Stimulated activated CD8-positive, alpha-beta memory T cell treated with anti-CD3 and anti-CD28 coated beads, Interleukin-2, amount 100 ng/mL, for 1 hour (primary cell): ENCODE measurements at places on chromosomes 4 and X.

DNA sequence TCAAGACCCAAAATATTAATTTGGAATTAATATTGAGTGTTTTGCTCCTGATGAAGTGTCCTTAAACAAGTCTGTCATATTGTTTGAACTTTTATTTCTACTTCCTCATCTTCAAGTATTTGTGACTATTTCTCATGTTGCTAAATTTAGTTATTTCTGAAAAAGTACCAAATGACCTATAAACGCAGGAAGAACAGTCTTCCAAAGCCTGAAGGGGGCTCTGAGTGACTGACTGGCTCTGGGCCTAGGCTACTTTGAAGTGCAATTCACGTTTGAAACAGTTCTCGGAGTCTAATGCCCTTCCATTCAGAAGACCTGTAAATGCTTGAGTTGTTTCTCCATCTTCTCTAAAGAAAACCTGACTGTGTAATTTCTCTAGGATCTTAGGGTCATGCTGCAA lies 26.5 kb downstream of the GALNT7 start:
- DNase-seq: no peak

DNA sequence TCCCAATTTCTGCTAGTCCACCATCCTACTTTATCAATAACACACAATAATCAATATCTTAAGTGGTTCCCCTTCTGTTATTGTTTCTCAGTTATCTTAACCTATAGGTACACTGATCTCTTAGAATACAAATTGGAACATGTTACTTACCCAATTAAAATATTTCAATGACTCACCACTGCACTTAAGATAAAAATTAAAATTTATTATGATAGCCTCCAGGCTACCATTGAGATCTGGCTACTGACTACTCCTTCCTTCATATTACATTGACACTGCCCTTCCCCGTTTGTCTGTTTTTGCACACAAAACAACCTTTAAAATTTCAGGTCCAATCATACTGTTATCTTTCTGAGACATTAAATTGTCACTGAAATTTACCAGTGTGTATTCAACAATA lies 1074.7 kb downstream of the ADGRL3 start:
- no peak for DNase-seq

DNA sequence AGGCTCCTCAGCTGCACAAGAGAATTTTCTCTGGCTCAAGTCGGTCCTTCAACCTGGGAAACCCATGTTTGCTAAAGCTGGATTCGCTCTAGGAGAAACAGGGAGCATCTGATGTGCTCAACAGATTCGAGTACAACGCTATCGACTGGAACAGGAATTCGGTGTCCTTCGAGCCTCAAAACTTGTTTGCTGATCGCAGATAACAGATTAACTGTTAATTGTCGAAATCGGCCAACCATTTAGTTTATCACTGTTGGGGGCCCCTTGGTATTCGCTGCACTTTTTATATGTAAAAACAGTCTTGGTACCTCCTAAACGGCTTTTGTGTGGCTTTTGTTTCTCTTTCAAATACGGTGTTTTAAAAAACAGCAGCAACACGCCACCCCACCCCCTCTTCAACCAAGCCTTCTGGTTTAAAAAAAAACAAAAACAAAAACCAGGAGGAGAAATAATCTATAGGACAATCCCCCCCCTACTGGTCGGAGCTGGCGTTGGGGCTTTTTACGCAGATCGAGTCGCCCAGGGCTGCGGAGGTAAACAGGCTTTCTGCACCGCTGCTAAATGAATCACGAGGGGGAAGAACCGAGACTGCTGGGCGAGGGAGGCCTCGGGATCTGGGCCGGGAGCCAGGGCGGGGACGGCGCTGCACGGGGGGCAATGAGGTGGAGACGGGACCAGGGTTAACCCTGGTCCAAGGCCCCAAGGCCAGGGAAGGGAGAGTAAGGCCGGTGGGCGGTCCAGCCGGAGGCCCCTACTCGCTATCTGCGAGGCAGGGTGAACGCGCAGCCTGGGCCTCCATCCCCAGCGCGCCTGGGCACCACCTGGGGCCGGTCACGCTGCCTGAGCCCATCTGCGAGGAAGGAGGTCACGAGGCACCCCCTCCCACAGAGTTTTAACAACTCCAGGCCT lies 71.7 kb upstream of the BCOR start:
- DNase-seq: peak; percentile 53

GRCh38 chr4:171719691-171720090 lies 93.5 kb upstream of the GALNTL6 start:
- no peak for DNase-seq

- no peak for DNase-seq
These were observed 44.0 kb downstream of the BRCC3 start for GRCh38 chrX:155115174-155115819.

DNA sequence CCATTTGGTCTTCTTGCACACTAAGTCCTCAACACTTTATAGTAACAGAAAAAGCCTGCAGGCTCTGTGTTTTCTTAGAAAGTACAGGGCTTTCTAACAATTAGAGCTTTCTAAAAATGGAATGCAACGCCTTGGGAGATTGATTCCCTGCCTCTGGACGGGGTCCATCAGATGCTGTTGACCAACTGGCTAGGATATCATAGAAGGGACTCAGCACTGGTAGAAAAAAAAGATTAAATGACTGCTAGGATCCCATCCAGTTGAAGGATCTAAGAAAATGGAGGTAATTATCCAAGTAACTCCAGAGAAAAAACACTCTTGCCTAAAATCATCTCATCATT lies 39.5 kb downstream of the USP46 start:
- DNase-seq: no peak

GRCh38 chr4:151199319-151200190 lies 77.4 kb upstream of the PRSS48 start:
- no peak for DNase-seq

DNA sequence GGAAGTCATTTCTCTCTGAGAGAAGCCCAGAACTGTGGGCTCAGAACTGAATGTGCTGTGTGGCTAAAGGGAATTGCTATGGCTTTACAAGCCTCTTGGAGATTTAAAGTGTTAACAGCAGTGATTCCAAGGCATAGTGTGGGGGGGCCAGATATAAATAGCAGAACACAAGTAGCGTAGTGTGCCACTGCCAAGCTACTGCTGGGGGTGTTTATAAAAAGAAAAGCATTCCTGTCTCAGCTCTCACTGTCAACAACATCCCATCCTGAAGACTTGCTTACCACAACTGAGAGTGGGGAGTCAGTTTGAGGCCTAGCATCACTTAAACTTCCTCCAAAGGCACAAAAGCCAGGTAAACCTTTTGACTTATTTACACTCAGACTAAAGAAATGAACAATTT lies at the start of gene ART3:
ART3 (plus strand) TSS at position 242 of the 400 bp plus-strand sequence. CDS start 1,181 bp downstream, outside the sequence.
- DNase-seq: no peak

GRCh38 chrX:123181233-123181914 lies 2.7 kb upstream of the GRIA3 start:
- no peak for DNase-seq

- DNase-seq: no peak
These were observed 599 bp upstream of the IL2RG start for GRCh38 chrX:71111921-71112431.

- no peak for DNase-seq
These were observed 25.6 kb downstream of the TKTL1 start for GRCh38 chrX:154321152-154321551.

DNA sequence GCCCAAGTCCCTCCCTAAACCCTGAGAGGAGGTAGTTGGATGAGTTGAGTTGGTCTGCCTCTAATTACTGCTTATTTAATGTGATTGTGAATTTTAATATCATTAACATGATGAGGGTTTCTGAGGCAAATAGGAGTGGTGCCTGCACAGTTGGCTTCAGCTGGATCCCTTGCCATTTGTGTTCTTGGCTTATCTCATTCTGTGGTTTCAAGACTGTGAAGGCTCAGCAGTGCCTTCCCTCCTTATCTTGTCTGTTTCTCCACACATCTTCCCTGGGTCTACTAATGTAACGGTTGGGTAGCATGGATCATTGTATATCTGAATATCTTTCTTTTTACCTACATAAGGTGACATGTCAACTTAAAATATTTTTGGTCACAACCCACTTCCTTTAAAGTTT lies 1.6 kb upstream of the SLC10A4 start:
- DNase-seq: no peak

- DNase-seq: no peak
These were observed 740.6 kb upstream of the TENM3 start for GRCh38 chr4:181502611-181503010.

DNA sequence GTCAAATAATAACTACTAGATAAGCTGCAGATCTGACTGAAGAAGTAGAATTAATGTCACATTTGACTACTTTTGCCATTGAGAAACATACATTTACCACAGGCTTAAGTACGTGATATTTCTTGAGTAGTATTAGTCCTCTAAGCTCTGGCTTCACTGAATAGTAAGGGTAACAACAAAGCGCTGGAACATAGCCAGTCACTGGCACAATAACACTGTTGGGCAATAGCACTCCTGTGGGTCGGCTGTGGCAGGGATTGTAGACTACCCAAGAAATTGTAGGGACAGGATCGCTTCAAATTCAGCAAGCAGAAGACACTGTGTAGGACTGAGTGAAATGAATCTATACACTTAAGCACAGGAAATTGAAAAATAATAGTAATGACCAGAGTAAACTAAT lies 27.1 kb upstream of the IL15 start:
- DNase-seq: no peak

DNA sequence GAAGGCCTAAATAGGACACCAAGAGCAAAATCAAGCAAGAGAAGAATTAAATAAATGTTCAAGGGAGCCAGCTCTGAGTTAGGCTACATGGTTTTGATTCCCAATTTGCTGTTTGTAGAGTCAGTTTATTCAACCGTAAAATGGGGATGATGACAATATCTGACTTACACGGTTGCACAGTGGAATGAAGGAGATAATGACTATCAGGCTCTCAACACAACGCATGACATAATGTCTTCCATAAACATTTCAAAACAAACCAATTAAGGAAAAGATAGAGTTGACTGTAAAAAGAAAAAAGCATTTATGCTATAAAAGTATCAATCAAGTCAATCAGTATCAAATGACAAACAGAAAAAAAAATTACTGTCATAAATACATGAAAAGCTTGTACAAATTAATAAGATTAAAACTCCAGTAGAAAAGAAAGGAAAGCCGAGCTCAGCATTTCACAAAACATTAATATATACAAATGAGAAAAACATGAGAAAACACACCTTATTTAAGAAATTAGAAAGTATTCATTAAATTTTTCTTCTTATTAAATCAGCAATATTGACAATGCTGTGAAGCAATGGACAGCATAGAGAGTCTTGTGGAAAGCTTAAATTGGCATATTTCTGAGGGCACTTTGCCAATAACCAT lies 179.0 kb downstream of the SCFD2 start:
- DNase-seq: no peak

- DNase-seq: no peak
These were observed 27.5 kb downstream of the TMEM156 start for GRCh38 chr4:39004758-39005157.

- no peak for DNase-seq
These were observed 36.1 kb upstream of the OTUD4 start for GRCh38 chr4:145216535-145216934.

DNA sequence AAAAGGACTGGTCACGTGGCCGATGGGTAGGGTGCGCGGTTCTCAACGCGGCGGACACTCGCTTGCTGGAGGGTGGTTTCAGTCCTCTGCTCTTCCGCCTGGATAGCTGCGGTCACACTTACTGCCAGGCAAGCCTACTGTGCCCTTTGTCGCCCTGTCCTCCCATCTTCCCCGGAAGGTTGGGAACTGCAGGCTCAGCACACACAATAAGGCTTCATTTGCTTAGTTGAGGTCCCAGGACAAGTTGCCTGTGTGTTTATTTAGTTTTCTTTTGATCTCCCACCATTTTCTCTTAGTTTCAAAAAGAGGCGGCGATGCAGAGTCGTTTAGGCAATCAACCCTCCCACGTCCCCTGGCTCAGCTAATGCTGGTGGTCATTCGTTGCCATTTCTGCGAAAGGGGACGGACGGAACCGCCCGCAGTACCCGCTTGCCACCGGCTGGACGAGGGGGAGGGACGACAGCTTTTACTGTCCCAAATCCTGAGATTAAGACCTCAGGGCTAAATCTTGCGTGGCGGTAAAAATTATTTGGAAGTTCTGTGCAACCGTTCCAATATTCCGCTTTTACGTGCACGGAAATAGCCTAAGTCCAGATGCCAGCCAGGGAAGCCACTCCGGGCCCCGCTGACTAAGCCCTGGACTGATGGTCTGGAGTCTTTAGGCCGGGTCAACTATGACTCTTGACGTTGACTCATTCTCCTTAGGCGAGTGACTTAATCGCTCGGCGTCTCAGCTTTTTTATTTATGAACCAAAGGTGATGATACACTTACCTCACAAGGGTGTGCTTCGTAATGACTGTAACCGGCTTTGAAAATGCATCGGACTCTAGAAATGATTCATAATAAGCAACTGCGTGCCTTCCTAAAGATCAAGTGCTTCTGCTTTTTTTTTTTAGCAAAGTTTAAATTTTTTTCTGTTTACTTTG lies 671 bp upstream of the EIF4E start:
- DNase-seq: peak; percentile 1

DNA sequence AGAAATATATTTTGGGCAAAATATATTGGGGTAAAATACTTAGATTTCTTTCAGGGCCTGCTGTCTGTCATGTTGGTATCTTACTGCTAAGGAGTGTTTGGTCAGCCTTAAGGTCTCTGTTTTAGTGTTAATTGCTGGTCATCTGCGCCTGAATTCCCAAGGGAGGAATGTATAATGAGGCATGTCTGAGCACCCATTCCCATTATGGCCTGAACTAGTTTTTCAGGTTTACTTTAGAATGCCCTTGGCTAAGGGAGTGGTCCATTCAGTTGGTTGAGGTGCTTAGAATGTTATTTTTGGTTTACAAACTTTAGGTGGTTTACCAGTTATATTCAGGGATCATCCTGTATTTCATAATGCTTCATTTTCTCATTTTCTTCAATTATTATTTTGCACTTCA lies 125.9 kb downstream of the CFAP299 start:
- DNase-seq: no peak

DNA sequence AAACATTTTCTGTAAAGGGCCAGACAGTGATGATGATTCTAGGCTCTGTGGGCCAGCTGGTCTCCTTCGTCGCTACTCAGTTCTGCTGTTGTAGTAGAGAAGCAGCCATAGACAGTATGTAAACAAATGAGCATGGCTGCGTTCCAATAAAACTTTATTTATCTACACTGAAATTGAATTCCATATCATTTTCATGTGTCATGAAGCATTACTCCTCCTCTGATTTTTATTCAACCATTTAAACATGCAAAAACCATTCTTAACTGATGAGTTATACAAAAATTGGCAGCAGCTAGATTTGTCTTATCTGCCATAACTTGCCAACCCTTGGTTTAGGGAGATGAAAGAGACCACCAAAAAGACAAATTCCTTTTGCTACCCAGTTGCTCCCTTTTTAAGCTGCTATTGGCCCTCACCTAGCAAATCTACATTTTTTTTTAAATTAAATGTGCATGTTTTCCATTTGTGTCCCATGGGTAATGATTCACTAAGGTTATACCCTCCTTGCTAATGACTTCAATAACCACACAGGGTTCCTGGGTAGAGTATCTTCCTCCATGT lies 309.9 kb downstream of the DHX15 start:
- no peak for DNase-seq

DNA sequence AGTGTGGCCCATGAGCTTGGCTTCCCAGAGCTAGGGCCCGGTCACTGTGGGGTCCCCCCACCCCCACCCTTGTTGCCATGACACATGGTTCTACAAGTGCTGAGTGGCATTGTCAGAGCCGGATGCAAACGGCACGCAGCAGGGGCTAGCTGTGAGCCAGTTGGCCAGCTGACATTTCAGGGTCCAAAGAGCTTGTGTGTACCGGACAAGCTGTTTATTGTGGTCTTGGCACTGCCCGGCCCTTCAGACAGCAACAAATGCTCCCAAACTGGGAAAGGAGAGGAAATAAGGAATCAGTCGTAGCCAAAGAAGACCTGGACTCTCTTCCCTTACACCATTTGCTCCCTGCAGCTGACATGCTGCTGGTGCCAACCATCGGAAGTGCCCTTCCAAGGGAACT lies 36.8 kb downstream of the TSC22D3 start:
- no peak for DNase-seq
